ENCODE measurements at places on chromosomes 12 and 14. TPM values are rescaled to one million over a fixed set of nuclear protein-coding genes. Genes with fewer than 3 reads are reported as not detected.

DNA sequence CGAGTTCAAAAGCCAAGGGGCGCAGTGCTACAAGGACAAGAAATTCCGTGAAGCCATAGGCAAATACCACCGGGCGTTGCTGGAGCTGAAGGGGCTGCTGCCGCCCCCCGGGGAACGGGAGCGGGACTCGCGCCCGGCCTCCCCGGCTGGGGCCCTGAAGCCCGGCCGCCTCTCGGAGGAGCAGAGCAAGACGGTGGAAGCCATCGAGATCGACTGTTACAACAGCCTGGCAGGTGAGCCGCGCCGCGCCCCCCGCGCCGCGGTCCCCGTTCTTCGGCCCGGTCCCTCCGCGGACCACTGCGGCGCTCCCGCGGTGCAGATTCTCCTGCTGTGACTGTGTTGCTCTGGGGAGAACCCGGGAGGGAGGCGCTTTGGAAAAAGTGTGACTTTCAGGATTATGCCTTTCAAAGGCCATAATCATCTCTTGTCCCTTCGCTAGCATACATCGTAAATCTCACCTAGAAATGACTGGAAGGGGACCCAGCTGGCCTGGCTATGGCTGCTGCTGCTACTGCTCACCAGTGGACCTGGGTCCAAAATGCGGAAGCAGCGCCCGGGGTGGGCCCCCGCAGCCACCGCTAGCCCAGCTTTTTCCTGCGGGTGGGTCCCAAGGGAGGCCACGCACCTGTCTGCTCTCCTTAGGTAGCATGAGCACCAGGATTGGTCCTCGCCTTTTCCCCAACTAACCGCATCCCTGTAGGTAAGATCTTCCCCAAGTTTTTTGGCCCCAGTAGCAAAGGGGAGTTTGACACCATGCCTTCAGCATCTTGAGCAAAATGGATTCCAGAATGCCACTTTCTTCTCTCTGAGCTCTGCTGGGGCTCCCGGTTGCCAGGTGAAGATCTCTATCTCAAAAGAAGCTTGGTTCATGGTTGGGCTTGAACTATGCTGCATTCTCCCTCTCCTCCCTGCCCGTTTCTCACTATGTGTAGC is 853 bp downstream of the TTC9 start:
- peak; percentile 73 for DNase-seq

- DNase-seq: no peak
Measured at GRCh38 chr12:52598966-52599365, 2.3 kb downstream of the KRT72 start.

- DNase-seq: no peak
Measured at GRCh38 chr14:37061697-37062096, 110.7 kb downstream of the SLC25A21 start.

- DNase-seq: peak; percentile 92
Measured at GRCh38 chr14:21268617-21269251, 508 bp downstream of the HNRNPC start.

DNA sequence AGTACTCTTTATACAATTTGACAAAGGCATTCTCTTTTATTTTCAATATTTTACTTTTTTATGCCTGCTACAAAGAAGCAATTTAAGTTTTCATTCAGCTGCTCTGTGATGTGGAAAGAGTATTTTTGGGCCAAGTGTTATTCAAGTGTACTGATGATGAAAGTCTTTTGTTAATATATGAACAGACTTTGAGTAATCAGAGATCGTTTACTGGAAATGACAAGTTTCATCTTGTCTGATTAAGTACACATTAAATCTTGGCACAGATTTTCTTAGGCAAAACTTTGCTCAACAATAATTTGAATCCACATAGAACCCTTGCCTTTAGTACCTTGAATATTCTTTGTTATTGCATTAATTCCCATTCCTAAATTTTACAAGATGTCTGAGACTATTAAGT is 13.3 kb upstream of the PZP start:
- no peak for DNase-seq

Gene POTEG
- not detected for total RNA-seq

Gene ASB2
- total RNA-seq: 0.69 TPM

Gene KLRC2
- total RNA-seq: not detected
